ENCODE measurements at places on chromosomes 5 and 9.
A peak's percentile ranks its signal among the peaks of the same experiment; 100 is the strongest.

DNA sequence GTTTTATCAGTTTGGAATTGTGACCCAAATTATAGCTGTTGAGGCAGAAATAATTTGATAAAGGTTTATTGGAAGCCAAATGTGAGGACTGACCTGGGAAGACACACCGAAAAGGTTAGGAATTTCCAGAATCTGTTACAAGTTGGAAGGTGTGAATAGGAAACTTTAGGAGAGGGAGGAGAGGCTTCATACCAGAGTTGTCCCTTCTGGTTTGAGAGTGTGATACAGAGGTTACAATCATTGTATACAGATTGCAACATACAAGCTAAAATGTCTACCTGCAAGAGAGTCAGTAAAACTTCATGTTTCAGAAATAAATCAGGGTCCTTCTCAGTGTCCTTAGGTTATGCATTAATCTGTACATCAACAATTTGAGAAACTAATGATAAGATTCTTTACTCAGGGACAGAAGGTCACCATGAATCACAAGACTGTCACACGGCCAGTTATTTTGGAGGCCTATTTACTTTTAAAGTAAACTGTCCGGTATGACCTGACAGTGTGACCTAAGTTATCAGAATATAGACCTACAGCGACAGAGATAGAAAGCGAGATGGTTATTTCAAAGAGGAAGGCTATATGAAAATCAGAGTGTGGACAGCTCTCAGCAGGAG lies 204.9 kb upstream of the CTNND2 start:
- no peak for DNase-seq

DNA sequence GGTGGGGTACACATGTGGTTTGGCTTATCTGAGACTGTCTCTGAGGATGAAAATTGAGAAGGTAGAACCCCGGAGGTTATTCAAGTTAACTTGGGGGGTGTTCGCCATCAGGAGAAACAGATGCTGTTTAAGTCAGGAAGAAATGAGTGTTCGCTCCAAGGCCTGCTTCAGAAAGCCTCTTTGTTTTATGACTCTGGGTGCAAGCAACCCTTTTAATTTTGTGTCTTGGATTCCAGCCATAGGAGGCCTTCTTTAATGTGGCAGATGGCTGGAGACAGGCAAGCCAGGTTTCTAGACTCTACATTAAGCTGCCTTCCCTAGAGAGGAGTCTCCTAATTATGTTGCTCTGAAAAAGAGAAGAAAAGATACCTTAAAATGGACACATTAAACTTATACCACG lies 4.2 kb upstream of the SMAD5 start:
- DNase-seq, result no peak

- DNase-seq, result no peak
These were observed 179.0 kb downstream of the MAN2A1 start for GRCh38 chr5:109868737-109869136.

- DNase-seq, result no peak
These were observed 10.5 kb downstream of the DOCK2 start for GRCh38 chr5:169647566-169647965.

DNA sequence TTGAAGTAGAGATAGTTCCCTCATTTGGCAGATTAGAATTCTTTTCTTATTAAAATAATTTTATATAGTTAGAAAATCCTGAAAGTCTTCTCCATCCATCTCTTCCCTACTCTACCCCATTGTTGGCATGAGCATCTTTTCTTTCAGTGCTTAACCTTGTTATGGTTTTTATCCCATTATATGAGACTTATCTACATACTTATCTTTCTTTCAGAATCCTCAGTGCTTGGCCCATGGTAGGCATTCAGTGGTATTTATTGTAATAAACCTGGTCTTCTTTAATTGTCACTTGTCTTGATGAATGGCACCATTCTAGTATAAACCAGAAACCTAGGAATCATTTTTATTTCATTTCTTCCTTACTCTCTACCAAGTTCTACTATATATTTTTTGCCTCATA lies 169.8 kb upstream of the TLX3 start:
- DNase-seq, result no peak

DNA sequence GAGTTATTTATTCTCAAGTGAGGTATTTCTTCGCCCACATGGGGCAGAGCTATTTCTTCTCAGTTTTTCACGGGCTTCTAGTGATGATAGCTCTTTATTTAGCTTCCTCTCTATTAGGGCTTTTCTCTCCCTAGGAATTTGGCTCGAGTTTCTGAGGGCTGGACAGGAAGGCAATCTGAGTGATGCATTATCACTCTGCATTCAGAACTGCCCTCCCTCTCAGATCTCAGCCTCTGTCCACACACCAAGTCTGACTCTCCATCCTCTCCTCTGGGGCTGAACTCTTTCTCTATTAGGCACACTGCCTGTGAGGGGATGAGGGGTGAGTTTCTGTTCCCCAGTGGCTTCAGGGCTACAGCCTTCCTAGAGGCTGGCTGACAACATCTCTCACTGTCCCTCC lies 14.9 kb upstream of the SCAMP1 start:
- no peak for DNase-seq

DNA sequence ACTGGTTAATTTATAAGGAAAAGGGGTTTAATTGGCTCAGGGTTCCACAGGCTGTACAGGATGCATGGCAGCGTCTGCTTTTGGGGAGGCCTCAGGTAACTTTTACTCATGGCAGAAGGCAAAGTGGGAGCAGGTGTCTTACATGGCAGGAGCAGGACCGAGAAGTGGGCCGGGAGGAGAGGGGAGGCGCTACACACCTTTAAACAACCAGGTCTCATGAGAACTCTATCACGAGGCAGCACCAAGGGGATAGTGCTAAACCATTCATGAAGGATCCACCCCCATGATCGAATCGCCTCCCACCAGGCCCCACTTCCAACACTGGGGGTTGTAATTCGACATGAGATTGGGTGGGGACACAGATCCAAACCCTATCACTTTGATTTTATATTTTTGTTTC lies 21.7 kb downstream of the TMEM171 start:
- no peak for DNase-seq

DNA sequence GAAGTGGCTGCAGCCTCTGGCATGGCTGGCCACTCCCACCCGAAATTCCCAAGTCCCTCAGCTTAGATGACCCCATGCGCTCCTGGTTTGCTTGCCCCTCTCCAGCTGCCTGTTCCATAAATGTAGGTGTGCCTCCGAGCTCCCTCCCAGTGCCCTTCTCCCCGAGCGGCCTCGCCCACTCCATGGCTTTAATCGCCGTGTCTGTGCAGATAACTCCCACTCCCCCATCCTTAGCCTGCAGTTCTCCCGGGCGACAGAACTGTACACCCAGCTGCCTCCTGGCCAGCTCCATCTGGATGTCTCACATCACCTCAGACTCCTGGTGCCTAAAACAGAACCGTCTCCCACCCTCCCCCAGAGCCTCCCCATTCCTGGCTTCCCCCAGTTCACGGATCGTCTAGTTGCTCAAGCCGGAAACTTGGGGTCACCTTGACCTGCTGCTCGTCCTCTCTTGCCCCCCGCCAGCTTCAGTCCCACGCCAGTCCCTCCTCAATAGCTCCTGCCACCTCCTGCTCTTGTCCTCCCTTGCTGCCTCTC lies 24.1 kb downstream of the HK3 start:
- DNase-seq, result no peak

- no peak for DNase-seq
These were observed 36.8 kb upstream of the ZNF608 start for GRCh38 chr5:124783285-124783684.

DNA sequence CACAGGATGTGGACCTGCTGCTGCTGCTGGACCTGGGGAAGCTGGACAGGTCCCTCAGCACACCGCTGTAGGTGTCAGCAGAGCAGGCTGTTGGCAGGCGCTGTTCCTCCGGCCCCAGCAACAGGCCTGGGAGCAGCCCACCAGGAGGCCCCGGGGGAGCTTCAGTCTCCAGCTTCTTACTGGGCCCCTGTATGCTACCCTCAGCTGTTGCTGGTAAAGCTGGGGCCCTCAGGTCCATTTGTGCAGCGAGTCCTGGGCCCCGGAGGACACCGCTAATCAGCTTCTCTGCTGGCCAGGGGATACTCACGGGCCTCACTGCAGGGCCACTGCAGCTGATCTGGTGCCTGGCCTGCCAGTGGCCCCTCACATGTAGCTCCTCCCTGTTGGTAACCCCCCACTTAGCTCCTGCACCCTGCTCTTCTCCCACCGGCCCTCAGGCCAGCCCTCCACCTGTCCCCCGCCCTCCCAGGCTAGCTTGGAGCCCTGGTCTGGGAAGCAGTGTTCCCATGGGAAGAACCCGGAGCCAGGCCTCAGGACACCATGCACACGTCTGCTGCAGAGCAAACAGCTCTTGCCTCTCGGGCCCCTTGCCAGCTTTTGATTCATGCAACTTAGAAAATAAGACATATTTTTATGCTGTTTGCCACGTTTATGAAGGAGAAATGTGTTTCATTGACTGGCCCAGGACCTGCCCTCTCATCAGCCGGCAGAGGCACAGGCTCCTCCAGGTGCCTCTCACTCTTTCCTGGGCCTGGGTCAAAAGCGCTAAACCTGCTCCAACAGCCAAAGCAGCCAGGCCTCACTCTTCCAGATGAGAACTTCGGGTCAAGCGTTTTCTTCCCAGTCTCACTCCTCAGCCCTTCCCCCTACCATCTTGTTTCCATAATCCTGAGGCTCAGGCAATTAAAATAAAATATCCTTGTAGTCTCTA lies 61.0 kb upstream of the ADAMTS2 start:
- DNase-seq, result no peak

- DNase-seq, result no peak
These were observed at the start of gene CDKN2A for GRCh38 chr9:21993893-21994555. Gene CDKN2A, minus strand, starts transcription at chr9:21994392.

- no peak for DNase-seq
These were observed 77.6 kb downstream of the ALDH1A1 start for GRCh38 chr9:72875221-72875620.

DNA sequence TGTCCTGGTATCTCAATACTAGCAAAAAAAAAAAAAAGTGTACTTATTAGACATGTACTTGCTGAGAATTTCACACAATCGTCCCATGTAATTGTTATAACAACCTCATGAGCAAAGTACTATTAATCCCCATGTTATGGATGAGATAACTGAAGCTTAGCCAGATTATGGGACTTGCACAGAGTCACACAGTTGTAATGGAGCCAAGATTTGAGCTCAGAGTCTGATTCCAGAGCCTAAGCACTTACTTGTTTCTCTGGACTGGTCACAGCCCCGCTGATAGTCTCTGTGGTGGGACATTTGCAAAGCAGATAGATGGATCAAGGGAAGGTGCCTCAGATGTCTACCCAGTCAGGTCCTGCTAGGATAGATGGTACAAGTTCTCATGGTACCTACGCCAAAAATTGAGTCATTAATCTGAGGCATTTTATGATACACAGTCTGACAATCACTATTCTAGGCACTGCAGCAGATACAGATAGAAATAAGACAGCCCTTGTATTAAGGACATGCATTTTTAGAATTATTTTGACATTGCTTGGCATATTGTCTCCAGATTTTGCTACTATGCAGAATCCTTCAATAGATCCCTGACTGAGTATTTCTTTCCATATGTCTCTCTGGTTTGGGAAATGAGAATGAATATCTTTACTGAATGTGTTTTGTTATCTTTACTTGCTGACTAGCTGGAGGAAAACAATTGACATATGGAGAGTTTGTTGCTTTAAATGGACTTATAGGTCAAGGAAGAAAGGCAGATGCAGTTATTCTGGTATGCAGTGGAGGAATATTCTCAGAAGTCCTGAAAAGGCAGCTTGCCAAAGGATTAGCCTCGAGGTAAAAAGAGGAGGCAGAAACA lies 149.5 kb downstream of the ADAMTSL1 start:
- DNase-seq, result no peak

DNA sequence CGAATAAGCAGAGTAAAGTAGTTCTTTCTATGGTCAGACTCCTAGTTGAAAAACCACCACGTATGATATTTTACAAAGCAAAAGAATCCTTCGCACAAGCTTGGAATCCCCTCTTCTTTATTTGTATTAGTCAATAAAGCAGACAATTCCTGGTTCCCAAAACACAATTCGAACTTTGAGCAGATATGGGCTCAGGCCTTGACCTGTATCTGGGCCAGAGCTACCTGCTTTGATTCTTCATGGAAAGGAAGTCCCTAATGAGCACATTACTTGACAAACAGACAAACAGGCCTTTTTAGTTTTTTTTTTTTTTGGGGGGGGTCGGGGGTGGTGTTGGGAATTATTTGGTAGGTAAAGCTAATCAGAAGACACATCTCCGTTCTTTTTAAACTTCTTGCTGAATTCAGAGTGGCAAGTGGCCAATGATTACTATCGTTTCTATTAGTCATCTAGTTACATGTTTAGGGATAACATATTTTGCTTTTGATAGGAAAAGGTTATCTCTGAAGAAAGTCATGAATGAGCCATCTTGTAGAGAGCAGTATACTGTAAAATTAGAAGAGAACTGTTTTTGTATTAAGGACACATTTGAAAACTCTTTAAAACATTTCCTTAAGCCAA lies 116.6 kb upstream of the HMHB1 start:
- no peak for DNase-seq

GRCh38 chr9:125142560-125143376 lies 560 bp downstream of the SCAI start:
- peak; percentile 41 for DNase-seq
